NCI-H2029 (cell line): ENCODE measurements at places on chromosomes 12 and 14.

DNA sequence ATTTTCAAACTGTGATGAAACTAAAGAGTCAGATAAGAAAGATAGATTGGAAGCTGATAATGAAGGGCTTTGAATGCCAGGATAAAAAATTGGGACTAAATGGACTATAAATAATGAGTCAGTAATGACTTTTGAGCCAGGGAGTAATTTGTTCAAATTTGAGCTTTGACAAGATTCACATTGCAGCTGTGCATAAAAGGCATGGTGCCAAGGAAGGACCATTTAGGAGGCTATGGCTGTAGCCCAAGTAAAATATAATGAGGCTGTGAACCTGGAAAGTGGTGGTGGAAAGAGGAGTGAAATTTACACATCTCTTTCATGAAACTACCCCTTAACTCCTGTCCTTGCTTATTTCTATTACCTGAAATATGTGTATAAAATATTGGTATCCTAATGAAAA is 218.5 kb downstream of the SLC6A15 start:
- no peak for DNase-seq

- DNase-seq: no peak
Observed at GRCh38 chr12:8082808-8083100, 680 bp downstream of the NECAP1 start.

DNA sequence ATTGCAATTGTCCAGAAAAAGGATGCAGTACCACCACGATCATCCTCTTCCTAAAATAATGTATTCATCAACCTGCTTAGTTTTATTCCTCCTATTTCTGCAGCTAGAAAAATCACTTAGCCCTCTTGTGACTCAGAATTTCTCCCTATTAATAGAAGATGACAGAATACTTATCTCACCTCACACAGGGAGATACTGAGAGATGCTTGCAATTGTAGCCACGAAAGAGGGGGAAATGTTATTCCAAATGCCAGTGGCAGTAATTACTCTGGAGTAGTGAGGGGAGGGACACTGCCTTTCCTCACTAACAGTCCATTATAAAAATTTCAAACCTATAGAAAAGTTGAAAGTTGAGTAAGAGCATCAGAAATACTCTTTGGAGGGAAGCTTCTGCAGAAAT is 11.8 kb upstream of the DUSP6 start:
- DNase-seq: no peak

DNA sequence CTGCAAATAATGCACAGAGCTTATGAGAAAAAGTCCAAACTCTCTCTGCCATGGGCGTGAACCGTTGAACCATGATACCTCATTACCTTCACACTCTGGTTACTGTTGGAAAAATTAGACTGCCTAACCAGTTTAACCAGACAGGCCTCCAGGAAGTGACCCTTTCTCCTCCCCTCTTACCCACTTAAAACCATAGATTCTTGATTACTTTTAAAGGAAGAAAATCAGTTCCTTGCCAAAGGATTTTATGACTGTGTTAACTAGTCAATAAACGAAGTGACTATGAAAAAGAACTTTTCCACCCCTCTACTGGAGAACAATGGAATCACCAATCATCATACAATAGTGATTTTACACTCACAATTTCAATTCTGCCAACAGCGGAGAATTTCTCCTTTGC is 254.0 kb upstream of the ATP2B1 start:
- DNase-seq: no peak

GRCh38 chr14:101475456-101476257 is 85.6 kb upstream of the DIO3 start:
- no peak for DNase-seq

GRCh38 chr12:77406219-77406905 is 341.0 kb upstream of the E2F7 start:
- no peak for DNase-seq

- no peak for DNase-seq
Observed at GRCh38 chr14:81170829-81171195, 49.9 kb downstream of the GTF2A1 start.

DNA sequence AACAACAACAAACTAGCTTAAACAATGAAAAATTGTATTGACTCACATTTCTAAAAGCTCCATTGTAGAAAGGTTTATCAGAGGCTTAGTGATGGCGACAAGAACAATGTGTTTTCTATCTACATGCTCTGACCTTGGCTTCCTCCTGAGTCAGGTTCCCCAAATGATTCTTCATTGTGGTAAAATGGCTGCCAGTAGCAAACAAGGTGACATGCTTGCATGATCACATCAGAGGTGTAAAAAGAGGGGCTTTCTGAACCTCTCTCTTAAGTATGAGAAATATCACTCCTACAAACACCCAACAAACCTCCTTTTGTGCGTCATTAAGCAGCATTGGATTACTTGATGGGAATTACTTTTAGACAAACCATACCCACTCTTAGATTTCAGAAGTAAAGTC is 252.4 kb upstream of the SYT1 start:
- no peak for DNase-seq

- no peak for DNase-seq
Observed at GRCh38 chr14:23831596-23831995, 122.0 kb upstream of the DHRS4 start.
